Right renal pelvis (tissue), 4 donors: ENCODE measurements at places on chromosomes 5 and 9. TPM values are rescaled to one million over a fixed set of nuclear protein-coding genes. Genes with fewer than 3 reads are reported as not detected.
A peak's percentile ranks its signal among the peaks of the same experiment; 100 is the strongest.

GRCh38 chr9:87606841-87607521, 109.3 kb downstream of the DAPK1 start:
- no peak for DNase-seq

DNA sequence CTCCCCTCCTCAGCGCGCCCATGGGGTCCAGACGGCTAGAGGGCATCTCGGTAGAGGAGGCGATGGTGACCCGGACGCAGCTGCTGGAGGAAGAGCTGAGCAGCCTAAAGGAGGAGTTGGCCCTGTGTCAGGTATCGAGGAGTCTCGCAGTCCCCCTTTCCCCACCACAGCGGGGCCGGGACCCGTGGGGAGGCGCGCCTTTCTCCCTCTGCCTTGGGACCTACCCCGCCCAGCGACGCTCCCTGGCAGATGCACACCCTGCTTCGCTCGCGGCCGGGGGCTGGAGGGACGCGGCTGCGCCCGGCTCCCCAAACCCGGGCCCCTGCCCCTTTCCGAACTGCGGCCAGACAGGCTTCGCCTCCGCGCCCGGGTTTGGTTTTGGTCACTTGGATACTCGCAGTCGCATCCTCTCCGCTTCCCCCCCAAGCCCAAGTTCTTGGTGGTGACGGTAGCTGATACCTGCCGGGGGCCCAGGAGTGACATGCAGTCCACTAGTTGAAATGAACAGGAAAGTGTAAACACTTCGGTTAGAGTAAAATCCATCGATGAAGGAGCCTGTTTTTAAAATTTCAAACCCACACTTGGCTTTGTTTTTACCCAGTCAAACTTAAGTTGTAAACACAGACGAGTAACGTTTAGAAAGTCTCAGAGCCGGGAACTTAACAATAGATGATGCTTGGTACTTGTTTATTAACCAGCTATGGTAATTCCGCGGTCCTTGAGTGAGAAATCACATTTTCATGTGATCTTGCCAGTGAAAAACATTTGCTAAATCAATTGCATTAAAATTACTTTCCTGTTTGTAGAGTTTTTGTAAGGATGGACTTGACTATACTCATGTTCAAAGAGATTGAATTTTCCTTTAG, 688 bp downstream of the CNTLN start:
- DNase-seq = peak; percentile 30

FBP1 gene
- 57.4 TPM for polyA plus RNA-seq

- DNase-seq = no peak
Measured at GRCh38 chr9:21452681-21453080, 12.4 kb downstream of the IFNA1 start.

GBGT1 gene
- polyA plus RNA-seq = 2.0 TPM

DNA sequence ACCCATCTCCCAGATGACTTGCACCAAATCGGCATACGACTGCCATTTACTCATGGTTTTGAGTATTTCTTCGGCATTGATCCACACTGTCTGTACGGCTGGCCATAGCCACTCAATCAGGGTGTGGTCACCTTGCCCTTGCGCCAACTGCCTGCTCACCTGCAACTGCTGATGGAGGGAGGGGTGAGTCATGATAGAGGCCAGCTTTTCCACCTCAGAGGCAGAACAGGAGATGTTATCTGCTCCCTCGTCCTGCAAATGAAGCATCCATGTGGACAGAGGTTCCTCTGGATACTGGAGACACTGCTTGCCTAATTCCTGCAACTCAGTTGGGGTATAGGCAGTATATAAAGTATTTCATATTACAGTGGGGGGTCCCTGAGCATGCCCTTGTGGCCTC, 85.6 kb upstream of the ATP10B start:
- DNase-seq = no peak

DNA sequence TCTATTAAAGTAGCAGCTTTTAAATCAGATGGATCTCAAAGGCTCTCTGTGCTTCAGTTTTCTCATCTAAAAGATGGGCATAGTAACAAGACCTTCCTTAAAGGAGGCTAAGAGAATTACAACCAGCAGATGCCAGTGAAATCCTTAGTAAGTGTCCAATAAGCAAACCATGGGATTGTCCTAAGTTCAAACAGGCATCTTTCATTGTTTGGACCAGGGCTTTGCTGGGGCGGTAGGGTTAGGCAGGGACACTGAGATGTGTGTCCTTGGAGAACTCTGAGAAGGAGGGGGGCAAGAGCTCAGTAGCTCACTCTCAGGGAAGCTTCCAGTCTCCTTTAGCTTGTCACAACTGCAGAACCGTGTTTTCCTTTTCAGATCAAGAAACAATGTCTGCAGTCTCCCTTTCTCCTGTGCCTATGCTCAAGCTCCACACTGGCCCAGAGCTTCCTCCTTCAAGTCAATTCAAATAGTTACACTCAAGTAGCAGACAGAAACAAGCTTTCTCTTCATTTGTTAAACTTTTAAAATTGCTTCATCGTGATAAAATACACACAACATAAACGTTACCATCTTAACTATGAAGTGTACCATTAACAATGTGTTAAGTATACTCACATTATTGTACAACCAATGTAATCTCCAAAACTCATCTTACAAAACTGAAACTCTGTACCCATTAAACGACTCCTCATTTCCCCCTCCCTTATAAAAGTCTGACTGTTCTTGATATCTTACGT, 216.2 kb downstream of the PIK3R1 start:
- DNase-seq = no peak

DNA sequence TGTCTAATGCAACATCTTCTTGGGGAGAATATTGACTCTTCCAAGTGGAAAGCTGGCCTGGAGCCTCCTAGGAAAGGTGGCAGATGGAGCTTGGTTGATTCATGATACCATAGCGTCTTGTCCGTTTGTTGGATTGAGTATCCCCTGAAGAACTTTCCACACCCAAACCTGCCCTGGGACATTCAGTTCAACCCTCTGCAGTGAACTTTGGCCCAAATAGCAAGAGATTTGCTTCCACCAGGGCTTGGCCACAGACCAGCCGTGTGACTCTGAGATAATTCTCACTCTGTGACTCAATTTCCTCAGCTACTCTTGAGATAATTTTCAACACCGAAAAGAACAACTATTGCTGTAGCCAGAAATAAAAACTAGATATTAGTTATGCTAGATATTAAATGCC, 108.0 kb upstream of the RAD23B start:
- no peak for DNase-seq

DNA sequence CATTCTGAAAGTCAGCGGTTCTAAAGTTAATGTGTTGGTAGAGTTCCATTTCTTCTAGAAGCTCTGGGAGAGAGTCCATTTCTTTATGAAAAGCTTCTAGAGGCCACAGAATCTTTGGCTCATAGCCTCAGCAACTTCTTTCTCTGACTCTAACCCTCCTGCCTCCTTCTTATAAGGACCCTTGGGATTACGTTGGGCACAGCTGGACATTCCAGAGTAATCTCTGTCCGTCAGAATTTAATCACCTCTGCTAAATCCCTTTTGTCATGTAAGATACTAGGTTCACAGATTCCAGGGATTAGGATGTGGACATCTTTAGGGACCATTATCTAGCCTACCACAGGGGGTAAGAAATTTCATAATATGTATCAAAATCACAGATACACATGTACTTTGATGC, 22.6 kb upstream of the ANKDD1B start:
- no peak for DNase-seq

DNA sequence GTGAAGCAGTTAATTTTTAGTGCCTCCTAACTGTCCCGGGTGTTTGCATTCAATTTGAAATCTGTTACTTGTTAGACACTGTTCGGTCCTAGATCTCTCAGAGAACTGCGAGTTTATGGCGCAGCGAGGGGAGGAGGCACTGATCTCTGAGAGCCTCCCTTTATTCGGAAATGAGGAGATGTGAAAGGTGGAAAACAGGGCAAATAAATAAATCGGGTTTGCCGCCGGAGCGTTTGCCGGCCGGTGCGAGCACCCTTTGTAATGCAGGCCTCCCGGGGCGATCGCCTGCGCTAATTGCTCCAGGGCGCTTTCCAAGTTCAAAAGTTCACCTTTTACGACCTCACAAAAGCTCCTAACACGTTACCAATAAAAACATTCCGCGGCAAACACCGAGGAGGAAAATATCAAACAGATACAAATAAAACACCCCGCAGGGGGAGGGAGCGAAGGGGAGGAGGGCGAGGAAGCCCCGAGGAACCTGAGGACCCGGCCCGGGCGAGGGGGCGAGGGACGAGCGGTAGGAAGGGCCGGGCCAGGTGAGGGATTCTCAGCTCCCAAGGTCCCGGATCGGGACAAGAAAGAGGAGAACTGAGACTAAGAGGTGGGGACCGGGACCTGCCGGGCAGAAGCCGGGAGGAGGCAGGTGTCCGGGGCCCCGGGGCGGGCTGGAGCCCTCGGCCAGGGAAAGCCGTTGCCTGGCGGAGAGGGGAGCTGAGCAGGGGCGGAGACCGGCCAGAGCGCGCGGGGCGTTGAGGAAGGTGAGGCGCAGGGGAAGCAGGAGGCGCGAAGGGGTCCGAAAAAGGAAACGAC, 1.4 kb downstream of the NR6A1 start:
- DNase-seq = no peak

- DNase-seq = no peak
Measured at GRCh38 chr5:33235824-33236223, 204.9 kb upstream of the TARS1 start.

GRCh38 chr9:137189297-137190295, 1.1 kb downstream of the SSNA1 start:
- DNase-seq = no peak

DCP2 gene
- 42.5 TPM for polyA plus RNA-seq

STK10 gene
- polyA plus RNA-seq = 15.4 TPM

GRCh38 chr5:141465351-141465750, 10.4 kb upstream of the PCDHGC3 start:
- DNase-seq = no peak

SLC46A2 gene
- polyA plus RNA-seq = 0.40 TPM

RASGRF2 gene
- 2.5 TPM for polyA plus RNA-seq

GRCh38 chr5:133372293-133372937, 239.9 kb downstream of the FSTL4 start:
- DNase-seq = no peak

GRCh38 chr9:12773562-12773961, 1.3 kb upstream of the LURAP1L start:
- no peak for DNase-seq

DNA sequence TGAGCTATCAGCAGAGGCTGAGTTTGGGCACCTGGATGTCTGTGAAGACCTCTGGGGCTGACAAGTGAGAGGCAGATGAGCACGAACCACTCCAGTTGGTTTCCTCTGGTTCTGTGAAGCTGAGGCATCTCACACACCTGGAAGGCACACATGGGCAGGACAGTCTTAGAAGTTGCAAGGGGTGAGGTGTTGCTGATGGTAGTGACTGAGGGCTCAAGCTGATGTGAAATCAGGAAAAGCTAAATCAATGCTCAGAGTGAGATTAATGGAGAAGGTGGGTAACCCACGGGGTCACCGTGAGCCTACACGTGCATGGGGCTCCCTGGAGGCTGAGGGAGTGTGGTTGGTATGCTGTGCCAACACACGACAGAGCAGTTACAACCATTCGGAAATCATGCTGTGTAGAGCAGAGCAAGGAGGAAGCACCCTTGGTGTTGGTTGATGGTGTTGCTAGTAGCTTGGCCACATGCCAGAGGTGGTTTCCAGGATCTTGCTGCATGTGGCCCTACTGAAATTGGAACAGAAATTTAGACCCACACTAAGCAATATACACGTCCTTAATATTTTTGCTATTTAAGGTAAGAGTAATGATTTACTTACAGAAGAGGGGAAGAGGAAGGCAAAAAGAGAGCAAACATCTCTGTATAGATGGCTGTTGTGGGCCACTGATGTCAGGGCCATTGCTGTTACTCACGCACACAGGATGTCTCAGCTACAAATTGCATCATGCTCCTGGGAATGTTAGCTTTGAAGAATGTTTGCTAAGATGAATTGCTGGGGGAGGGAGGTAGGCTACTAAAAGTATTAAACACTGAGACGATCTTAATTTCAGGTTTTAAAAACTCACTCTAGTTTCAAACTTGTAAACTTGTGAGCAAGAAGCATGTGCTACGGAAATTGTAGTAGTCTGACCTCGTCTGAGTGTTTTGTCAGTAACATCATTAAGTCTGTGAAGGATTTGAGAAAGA, 170.5 kb downstream of the ARHGEF28 start:
- no peak for DNase-seq

DNA sequence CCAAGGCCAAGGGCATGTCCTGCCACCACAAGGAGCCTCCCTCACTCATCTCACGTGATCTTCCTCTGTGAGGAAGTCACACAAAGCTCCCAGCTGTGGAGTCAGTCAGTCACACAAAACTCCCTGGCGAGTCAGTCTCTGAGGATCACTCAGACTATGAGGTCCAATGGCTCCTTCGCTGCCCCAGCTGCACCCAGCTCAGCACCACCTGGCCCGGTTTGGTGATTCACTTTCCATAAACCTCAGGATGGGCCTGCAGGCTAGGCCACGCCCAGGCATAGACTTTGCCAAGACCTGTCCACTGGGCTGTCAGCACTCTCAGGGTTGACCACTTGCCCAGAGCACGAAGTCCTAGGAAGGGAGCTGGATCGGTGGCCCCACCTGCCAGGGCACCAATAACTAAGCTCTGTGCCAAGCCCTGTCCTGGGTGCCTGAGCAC, 233.8 kb downstream of the HSPA4 start:
- DNase-seq = no peak

DNA sequence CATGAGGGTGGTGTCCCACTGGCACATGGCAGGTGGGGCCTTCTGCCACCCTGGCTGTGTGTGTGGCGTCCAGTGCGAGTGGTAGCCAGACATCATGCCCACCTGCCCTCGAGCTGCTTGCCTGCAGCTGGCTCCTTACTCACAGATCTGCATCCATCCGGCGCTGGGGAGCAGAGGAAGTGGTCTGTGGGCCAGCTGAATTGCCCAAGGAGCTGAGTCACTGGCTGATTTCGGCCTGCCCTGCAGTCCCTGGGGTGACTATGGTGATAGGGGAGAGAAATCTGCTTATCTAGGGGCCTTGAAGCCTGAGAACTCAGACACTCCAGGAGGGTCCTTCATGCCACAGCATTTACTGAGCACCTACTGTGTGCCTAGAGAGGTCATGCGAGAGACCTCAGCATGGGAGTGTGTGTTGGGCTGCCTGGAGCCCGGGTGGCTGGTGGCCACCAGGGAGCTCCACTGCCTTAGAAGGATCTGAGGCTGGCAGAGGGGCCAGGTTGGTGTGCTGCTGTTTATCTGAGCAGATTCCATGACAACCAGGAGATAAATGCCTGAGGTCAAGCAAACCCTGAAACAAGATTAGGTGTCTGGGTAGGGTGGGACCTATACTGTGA, 57.1 kb downstream of the SLC22A5 start:
- DNase-seq = no peak
